COLO829 (cell line): ENCODE measurements at places on chromosomes 16 and 17.
A peak's percentile ranks its signal among the peaks of the same experiment; 100 is the strongest.

- no peak for DNase-seq
These were observed 11.2 kb upstream of the MTSS2 start for GRCh38 chr16:70696952-70697593.

DNA sequence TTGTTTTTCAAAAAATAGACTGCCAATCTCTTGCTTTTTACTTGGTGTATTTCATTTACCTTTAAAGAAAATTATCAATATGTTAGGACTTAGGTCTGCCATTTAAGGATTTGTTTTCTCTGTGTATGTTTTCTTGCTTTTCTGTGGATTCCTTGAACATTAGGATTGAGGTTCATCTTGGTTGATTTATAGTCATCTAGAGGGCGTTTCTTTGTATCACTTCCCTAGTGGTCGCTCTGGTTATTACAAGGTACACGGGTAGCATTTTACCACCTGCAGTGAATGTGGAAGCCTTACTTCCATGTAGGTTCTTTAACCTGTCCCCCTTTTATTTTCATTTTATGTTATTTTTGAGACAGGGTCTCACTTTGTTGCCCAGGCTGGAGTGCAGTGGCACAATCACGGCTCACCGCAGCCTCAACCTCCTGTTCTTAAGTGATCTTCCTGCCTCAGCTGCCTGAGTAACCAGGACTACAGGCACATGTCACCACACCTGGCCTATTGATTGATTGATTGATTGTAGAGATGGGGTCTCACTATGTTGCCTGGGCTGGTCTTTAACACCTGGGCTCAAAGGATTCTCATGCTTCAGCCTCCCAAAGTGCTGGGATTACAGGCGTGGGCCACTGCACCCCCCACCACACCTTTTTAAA lies 35.2 kb upstream of the CBX4 start:
- peak; percentile 51 for DNase-seq

GRCh38 chr17:57707892-57708291 lies 37.2 kb downstream of the CCDC182 start:
- DNase-seq: no peak

GRCh38 chr17:53736516-53737240 lies 86.0 kb upstream of the KIF2B start:
- DNase-seq: no peak

DNA sequence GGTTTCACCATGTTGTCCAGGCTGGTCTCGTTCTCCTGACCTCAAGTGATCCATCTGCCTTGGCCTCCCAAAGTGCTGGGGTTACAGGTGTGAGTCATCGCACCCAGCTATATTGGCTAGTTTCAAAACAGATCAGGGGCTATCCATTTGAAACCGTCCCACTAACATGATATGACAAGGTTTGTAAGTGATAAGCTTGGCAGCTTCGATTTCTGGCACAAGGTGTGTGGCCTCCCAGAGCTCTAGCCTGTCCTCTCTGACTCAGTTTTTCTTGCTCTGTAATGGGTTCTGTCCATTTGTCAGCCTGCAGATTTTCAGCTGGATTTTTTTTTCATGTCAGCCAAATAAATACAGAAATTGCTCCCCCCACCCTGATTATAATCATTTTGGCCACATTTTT lies 31.8 kb upstream of the TENT4B start:
- no peak for DNase-seq

- no peak for DNase-seq
These were observed 21.9 kb downstream of the UNC13D start for GRCh38 chr17:75822119-75822799.

- DNase-seq: peak; percentile 9
These were observed at the start of gene SDR42E2 for GRCh38 chr16:22161999-22162655. Gene SDR42E2 (plus strand): TSS chr16:22162506. CDS start chr16:22165583, 3,077 bp downstream.

- peak; percentile 28 for DNase-seq
These were observed 547 bp downstream of the VMP1 start for GRCh38 chr17:59707971-59708430.

DNA sequence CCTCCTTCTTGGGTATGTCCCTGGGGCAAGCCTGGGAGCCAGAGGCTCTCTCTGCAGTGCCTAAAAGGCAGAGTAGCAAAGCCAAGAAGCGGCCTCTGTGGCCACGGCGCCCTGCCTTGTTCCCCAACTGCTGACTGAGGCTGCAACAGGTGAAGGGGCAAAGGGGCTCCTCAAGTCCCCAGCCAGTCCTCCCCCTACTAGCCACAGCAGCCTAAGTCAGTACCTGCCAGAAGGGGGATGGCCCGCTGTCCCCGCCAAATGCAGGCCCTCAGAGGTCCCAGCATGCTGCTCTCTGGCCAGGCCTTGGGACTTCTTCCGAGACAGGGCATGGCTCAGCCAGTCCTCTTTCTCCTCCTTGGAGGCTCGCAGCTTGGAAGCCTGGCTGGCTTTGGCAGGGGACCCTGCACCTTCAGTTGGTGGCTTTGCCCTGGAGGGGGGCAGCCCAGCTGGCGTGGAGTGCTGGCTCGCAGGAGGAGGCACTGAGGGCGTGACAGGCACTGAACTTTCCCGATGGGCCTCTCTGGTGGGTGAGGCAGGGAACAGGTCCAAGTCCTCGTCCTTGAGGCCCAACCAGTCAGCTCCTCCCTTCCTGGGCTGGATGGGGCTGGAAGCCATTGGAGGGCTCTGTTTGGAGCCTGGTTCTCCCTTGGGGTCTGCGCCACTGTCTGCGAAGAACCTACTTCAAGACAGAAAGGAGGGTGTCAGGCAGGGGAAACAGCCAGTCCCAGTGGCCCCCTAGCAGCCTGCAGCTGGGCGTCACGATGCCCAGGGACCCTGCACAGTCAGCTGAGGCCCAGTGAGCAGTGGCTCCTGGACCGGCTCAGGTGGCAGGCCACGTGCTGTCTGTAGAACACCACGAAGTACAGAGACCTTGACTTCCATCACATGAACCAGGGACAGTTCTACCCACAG lies 17.6 kb downstream of the FBF1 start:
- DNase-seq: no peak

DNA sequence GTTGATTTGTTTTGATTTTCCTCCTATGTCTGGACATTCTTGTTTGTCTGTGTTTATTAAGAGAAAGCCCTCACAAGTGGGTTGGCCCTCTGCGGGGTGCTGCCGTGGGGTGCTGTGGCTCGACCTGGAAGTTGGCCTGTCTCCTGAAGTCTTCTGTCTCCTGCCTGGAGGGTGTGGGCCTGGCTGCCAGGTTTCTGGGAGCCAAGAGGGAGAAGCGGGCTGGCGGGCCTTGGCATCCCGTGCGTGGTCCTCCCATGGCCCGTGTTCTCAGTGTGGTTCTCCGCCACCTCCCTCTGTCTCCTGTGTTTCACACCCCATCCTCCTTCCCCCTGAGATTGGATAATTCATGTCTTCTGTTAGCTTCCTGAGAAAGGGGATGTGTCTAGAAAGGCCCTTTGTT lies 69.6 kb downstream of the RNF213 start:
- DNase-seq: no peak
